Stimulated activated CD4-positive, alpha-beta T cell treated with anti-CD3 and anti-CD28 coated beads, TNF-alpha, amount 100 ng/mL, for 48 hours (primary cell): ENCODE measurements at places on chromosomes 12 and 14.
A peak's percentile ranks its signal among the peaks of the same experiment; 100 is the strongest.

GRCh38 chr12:102702447-102703114, 214.5 kb downstream of the PAH start:
- DNase-seq, result peak; percentile 8

- no peak for DNase-seq
Observed at GRCh38 chr14:63663428-63664341, 22.0 kb upstream of the WDR89 start.

DNA sequence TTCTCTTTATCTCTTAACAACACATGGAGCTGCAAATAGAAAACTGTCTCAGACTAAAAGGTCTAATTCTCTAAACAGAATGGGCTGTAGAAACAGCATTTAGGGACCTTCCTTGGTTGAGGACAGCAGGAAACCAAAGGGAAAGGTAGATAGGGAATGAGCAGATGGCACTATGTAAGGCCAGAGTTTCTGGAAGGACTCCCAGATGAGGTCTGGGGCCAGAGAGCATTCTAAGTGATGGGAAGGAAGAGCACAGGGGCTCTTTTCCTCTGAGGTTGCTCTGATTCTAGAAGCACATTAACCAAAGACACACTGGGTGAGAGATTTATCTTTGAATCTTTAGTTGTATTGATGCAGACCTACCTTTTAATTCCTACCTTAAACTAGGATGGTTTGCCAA, 79.4 kb downstream of the TPH2 start:
- no peak for DNase-seq

- no peak for DNase-seq
Observed at GRCh38 chr12:106892075-106892474, 63.6 kb upstream of the TMEM263 start.

DNA sequence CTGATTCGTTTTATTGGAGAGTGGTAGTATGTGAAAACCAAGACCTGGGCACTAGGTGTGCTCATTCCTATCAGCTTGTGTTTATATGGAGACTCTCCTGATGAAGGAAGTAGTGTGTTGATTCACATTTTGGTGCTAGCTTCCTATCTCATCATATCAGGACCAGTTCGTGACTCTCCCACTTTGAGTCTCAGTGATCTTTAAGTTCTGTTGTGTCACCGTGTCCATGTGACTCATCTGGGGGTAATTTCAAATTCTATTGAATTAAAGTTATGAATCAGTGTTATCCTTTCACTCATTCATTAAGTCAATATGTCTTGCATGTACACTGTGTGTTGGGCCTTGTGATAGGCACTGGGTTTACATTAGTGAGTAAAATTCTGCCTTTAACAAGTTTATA, 180.2 kb downstream of the CACNA1C start:
- no peak for DNase-seq

GRCh38 chr14:78829274-78829673, 659.1 kb downstream of the NRXN3 start:
- no peak for DNase-seq

DNA sequence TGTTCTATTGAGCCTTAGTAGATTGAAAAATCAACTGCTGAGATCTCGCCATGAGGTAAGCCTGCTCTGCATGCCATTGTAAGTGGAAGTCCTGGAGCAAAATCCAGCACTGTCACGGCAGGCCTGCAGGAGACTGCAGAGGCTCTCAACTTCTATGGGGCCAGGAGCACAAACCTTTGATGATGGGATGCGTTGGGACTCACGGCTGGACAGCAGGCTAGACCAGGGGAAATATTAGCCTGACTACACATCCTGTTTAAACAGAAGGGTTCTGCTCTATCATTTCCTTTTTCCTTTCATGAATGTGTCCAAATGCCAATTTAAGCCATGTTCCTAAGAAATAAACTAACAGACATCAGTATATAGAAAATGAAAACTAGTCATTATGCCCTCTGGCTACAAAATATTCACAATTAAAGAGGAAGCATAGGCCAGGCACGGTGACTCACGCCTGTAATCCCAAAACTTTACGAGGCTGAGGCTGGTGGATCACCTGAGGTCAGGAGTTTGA, 33.9 kb upstream of the RASSF8 start:
- DNase-seq, result no peak

- no peak for DNase-seq
Observed at GRCh38 chr14:79412822-79413221, 798.5 kb downstream of the DIO2 start.

GRCh38 chr12:62907561-62907960, 27.4 kb downstream of the PPM1H start:
- DNase-seq, result no peak

- no peak for DNase-seq
Observed at GRCh38 chr14:71610149-71610548, 322.1 kb upstream of the RGS6 start.

GRCh38 chr14:58297762-58298476, 436 bp upstream of the ARID4A start:
- DNase-seq, result peak; percentile 96
